ENCODE measurements at places on chromosomes 7 and 10.

DNA sequence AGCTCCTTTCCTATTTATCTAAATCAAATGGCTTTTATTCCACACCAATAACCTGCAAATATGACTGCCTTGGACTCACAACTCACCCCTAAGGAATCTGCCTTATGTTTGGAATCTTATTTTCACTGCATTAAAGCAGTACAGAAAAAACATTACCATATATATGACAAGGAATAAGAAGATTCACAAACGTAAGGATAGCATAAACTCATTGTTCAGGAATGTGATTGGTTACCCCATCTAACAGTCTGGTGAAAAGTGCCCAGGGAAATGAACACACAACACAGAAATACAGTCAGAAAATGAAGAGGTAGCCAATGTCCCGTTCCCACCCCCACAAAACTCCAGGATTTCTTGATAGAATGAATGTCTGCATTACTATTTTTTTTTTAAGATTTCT, 2.0 kb downstream of the PPP3CB start:
- no peak for DNase-seq

DNA sequence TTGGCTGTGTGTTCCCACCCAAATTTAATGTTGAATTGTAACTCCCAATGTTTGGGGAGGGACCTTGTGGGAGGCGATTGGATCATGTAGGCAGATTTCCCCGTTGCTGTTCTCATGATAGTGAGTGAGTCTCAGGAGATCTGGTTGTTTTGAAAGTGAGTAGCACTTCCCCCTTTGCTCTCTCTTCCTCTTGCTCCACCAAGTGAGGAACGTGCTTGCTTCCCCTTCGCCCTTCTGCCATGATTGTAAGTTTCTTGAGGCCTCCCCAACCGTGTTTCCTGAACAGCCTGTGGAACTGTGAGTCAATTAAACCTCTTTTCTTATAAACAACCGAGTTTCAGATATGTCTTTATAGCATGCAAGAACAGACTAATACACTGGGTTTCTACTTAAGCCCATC, 176.3 kb downstream of the CDK14 start:
- DNase-seq, result no peak

GRCh38 chr10:29181936-29182335, 106.9 kb upstream of the LYZL1 start:
- no peak for DNase-seq

- no peak for DNase-seq
Observed at GRCh38 chr7:22052674-22053365, 107.1 kb upstream of the CDCA7L start.

DNA sequence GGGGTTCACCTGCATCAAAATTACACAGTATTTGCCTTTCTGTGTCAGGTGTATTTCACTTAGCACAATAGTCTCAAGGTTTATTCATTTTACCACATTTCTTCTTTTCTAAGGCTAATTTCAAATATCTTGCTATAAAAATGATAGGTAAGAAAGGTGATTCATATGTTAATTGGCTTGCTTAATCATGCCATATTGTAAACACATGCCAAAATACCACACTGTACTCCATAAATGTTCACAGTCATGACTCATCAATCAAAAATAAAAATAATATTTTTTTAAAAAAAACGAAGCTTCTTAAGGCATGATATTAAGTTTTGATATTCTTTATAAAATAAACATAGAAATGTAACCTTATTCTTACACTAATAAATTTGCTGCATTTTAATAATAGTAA, 947.1 kb downstream of the GRM8 start:
- DNase-seq, result no peak

GRCh38 chr7:33831389-33832141, 73.8 kb upstream of the BMPER start:
- no peak for DNase-seq

GRCh38 chr7:87702326-87702725, 74.1 kb downstream of the RUNDC3B start:
- DNase-seq, result no peak

DNA sequence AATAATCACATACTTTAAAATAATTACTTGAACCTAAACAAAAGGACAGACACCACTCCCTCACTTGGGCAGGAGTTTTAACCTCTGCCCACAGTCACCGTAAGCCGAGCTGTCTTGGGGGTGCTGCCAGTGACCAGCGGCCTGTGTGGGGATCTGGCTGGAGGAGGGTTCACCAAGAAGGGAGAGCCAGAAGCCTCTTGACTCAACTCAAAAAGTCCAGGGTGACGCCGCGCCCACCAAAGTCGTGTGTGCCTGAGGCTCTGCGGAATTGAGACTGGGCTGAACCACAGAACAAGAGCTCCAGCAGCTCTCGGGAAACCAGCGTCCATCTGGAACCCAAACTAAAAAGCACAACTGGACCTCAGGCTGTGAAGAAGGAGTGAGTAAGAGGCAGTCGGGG, 35.8 kb downstream of the ZFAND2A start:
- no peak for DNase-seq
